Stomach (tissue), 19 donors: ENCODE measurements at places on chromosomes 16 and 17.

DNA sequence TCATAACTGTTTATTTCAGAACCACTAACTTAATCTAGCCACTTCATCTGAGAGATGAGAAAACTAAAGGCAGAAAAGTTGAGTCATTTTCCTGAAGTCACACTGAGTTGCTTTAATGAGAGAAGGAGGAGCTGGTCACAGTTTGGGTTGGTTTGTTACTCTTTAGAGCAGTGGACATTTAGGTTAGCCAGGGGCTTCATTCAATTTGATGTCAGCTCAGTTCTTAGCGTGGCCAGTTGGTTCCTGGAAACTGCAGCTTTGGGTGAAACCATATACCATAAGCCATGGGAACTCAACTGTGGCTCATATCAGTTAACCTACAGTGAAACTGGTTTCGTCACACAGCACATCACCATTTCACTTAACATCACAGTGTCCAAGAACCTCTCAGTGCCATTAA lies 59.2 kb upstream of the ADORA2B start:
- H3K4me3 ChIP-seq, result no peak overlapping the region
- DNase-seq, result no peak
- no peaks in the 10 kb centered on the region for H3K27me3 ChIP-seq
- H3K4me1 ChIP-seq, result no peaks in the 10 kb centered on the region
- no peak overlapping the region for H3K27ac ChIP-seq
- no peaks in the 10 kb centered on the region for H3K36me3 ChIP-seq

DNA sequence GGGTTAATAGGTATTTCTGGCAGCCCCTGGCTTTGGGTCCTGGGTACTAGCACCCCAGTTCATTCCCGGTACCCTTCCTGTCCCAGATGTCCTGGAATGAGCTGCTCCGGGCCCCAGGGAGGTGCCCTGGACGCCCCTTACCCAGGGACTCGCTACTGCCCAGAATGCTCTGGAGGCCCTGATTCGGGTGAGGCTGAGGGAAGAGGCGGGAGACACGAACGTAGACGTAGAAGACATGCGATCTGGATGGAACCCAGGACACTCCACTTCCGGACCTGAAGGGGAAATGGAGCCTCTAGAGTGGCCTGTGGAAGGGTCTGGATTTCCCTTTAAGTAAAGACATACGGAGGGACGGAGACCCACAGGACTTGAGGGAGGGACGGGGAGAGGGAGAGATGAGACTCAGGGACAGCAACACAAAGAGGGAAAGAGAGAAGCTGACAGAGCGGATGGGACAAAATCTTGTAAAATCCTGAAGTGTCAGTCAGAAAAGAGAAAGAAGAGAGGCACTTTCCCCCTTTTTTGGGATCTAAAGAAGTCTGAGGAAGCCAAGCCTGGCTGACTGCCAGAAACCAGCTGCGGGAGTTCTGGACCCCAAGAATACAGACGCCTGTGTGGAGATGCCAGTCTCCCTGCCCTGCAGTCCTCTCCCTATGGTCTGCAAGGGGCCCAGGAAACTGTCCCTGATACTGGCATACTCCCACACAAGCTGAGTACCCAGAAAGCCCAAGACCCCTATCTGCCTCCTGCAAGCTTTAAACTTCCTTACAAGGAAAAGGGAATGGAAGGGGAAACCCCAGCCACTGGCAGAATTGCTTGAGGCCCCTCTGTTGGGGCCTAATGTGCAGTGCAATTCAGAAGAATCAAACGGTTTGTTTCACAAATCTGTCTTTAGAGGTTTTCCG lies 1.0 kb upstream of the HOXB13 start:
- H3K36me3 ChIP-seq, result no peaks in the 10 kb centered on the region
- H3K4me3 ChIP-seq, result no peak overlapping the region

GRCh38 chr17:56085576-56086267 lies 67.6 kb upstream of the ANKFN1 start:
- H3K4me1 ChIP-seq, result no peaks in the 10 kb centered on the region
- no peak overlapping the region for H3K27ac ChIP-seq
- no peaks in the 10 kb centered on the region for H3K27me3 ChIP-seq

DNA sequence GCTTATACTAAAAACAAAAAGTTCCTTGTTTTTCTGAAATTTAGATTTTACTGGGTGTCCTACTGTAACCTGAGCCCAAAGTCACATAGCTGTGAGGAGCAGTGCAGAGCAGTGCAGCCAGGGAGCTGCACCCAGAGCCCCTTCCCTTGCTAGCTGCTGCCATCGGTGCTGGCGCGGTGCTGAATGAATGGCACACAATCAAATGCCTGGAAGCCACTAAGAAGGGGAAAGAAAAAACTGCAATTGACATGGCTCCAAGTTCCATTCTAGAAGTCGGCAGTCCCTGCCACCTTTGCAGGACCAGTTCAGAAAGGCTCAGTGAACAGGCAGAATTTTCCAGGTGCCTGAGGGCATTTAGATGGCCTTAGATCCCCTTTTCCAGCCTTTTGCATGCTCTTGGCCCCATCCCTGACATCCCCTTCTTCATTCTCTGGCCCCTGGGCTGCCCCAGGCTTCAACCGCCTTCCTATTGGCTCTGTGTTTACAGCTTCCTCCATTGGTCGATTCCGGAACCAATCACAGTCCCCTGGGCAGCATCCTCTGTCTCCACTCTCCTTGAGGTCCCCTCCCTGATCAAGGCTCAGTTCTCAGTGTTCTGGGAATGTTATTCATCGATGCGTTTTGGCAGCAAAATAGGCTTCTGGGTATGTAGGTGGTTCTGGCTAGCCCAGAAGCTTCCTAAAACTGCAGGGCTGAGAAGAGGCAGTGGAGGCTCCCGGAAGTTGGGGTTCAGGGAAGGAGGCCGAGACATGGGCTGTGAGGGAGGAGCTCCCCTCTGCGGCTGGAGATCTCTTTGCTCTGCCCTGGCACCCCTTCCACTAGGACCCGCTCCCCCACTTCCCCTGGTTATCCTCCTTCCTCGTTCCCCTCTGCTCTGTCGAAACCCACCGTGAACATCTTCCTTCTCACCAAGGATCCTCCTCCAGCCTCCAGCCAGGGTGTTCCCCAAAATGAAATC lies 37.9 kb downstream of the ATP2C2 start:
- H3K4me1 ChIP-seq, result no peaks in the 10 kb centered on the region
- no peaks in the 10 kb centered on the region for H3K36me3 ChIP-seq
- H3K27ac ChIP-seq, result no peak overlapping the region
- H3K4me3 ChIP-seq, result no peak overlapping the region

DNA sequence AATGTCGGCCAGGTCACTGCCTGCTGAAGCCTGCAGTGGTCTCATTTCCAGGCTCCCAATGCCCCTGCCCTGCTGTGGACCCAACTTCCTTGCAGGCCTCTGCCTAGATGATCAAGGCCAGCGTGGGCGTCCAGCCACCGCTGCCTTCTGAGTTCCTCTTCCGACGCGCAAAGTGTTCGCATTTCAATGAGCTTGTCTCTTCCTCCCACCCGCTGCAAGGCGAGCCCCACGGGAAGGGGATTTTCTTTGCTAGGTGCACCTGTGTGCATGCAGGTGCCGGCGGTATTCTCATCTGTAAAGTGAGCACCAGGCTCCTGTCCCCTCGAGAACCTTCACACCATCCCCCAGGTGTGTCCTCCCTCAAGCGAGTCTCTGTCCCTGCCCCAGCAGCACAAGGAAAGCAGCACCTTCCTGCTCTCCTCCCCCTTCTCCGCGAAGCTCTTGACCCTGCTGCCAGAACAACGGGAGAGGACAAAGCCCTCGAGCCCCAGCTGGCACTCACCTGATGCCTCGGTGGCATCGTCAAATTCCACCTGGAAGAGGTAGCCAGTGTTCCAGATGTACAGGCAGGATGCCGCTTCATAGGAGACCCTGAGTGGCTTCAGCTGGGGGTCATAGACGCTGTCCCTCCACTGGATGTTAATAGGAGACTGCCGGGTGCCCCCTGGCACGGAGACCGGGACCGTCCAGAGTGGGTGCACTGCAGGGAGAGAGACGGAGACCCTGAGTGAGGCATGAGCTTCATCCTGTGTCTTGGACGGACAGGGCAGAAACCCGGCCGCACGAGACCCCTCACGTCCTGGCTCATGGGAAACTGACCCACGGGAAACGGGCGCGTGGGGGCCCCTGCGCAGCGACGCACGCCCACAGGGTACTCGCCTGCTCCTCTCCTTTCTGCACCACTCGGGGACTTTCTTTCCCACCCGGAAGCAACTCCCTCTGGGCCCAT lies 9.8 kb downstream of the CA5A start:
- no peak overlapping the region for H3K27ac ChIP-seq
- peaks cover 10% of the 10 kb centered on the region for H3K4me1 ChIP-seq
- H3K36me3 ChIP-seq, result no peaks in the 10 kb centered on the region
- no peaks in the 10 kb centered on the region for H3K27me3 ChIP-seq

DNA sequence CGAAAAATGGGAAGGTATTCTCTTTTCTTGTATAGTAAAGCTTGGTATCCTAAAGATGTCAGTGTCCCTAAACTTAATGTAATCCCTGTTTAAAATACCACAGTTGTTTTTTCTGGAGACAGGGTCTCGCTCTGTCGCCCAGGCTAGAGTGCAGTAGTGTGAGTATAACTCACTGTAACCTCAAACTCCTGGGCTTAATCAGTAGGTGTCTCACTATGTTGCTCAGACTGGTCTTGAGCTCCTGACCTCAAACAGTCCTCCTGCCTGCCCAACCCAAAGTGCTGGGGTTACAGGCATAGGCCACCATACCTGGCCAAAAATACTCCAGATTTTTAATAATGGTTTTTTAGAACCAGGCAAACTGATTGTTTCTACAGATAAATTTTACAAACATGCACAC lies 8.2 kb downstream of the DCAF7 start:
- H3K27ac ChIP-seq, result no peak overlapping the region
- peaks cover 67% of the 10 kb centered on the region for H3K4me1 ChIP-seq
- H3K27me3 ChIP-seq, result no peaks in the 10 kb centered on the region
- no peaks in the 10 kb centered on the region for H3K36me3 ChIP-seq

DNA sequence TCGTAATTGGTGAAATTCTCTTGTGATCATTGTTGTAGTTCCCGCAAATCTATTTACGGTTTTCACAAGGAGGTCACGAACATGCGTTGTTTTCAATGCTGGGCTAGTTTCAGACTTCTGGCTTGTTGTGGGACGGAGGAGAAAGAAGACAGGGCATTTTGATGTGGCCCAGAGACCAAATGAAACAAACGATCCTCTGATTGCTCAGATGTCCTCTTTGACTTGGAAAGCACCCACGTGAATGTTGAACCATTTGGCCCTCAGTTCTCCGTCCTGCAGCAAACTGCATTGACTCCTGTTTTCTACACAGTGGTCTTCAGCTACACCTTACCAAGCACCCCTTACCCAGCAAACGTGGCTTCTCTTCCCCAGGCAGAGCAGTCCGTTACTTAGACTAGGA lies 391.0 kb downstream of the WWOX start:
- no peak overlapping the region for H3K4me3 ChIP-seq
- no peak for DNase-seq
- H3K27me3 ChIP-seq, result no peaks in the 10 kb centered on the region
- no peak overlapping the region for H3K27ac ChIP-seq
- no peaks in the 10 kb centered on the region for H3K36me3 ChIP-seq

DNA sequence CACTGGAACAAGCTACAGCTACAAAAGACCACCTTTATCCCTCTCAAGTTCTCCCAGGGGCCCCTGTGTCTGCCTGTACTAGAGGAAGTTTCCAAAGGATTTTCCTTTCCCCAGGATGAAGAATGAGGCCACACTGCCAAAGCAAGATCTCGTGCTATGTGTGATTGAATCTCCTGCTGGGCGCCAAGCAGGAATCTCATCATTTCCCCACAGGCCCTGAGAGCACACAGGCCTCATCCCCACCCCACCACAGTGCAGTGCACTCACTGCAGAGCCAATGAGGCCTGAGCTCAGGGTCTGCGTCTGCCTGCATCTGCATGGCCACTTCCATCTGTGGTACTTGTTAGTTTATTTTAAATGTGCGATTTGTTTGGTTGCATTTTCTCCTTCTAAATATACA lies 387.4 kb upstream of the ASIC2 start:
- H3K4me1 ChIP-seq, result no peaks in the 10 kb centered on the region
- no peak overlapping the region for H3K27ac ChIP-seq
- no peaks in the 10 kb centered on the region for H3K36me3 ChIP-seq
- no peaks in the 10 kb centered on the region for H3K27me3 ChIP-seq
- H3K4me3 ChIP-seq, result no peak overlapping the region
- DNase-seq, result peak; percentile 26

DNA sequence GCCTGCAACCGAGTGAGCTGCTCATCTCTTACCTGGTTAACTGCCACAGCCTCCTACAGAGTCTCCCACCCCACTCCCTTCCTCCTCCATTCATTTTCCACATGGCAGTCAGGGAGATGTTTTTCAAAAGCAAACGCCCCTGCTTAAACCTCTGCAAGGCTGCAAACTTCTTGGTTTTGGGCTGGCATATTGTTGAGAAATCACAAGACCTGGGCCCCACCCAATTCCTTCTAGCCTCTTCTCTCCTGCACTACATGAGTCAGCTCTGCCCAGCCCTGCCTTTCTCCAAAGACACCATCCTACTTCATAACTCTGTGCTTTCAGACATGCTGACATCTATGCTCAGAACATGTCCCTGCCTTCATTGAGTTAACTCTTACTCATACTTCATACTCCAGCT lies 136.1 kb downstream of the SPACA3 start:
- peaks cover 37% of the 10 kb centered on the region for H3K27me3 ChIP-seq
- no peak for DNase-seq
- no peaks in the 10 kb centered on the region for H3K4me1 ChIP-seq
- no peak overlapping the region for H3K27ac ChIP-seq
- H3K36me3 ChIP-seq, result no peaks in the 10 kb centered on the region

DNA sequence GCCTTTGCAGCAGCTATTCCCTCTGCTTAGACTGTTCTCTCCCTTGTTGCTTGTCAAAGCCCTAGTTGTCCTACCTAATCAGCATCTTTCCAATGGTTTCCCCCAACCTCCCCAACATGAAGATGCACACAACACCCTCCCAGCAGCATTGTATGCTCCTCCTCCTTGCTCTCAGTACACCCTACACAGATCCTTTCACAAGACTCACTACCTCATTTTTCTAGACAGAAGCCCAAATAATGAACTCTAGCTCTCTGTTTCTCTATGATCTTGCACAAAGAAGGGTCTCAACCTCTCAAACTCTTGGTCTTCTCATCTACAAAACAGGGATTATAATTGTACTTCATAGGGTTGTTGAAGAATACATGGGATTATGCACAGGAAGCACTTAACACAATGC lies 19.4 kb downstream of the PSME3IP1 start:
- H3K36me3 ChIP-seq, result peaks cover 84% of the 10 kb centered on the region
- no peaks in the 10 kb centered on the region for H3K27me3 ChIP-seq
- no peak overlapping the region for H3K4me3 ChIP-seq
- H3K4me1 ChIP-seq, result peaks cover 23% of the 10 kb centered on the region
- peak overlapping the region; percentile 45 for H3K27ac ChIP-seq

- peaks cover 90% of the 10 kb centered on the region for H3K4me1 ChIP-seq
- no peaks in the 10 kb centered on the region for H3K27me3 ChIP-seq
- no peaks in the 10 kb centered on the region for H3K36me3 ChIP-seq
- no peak overlapping the region for H3K4me3 ChIP-seq
These were observed 77.3 kb downstream of the MPRIP start for GRCh38 chr17:17119533-17119932.
